ENCODE measurements at places on chromosomes 4 and X.

DNA sequence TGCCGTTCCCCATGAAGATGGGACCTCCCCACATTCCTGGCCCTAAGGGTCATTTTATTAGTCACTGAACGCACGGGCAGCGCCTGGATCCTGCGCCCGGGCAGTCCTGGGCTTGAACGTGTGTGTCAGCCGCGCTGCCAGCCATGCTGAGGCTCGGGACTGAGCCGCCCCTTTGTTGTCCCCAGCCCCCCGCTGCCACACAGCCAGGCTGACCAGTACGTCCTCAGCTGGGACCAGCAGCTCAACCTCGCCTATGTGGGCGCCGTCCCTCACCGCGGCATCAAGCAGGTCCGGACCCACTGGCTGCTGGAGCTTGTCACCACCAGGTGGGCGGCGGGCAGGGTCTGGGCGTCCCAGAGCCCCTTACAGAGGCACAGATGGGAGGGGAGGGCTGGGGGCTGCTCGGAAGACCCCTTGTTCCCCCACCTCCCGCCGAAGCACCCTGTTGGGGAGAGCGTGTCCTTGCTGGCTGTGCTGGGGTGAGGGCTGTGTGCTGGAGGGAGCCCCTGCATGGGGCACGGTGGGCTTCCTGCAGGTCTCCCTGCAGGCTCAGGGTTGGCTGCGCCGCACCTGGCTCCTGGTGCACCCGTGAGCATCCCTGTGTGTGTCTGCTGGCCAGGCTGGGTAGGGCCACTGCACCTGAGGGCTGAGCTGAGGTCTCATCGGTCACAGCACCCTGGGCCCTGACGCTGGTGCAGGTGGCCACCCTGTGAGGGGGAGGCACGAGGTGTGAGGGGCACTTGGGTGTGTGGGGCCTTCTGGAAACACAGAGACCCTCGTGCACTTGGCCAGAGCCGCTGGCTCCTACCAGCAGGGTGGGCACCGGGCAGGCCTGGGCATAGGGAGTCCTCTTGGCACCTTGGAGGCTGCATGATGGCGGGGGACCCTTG, 1.0 kb downstream of the IDUA start:
- no peak for DNase-seq

DNA sequence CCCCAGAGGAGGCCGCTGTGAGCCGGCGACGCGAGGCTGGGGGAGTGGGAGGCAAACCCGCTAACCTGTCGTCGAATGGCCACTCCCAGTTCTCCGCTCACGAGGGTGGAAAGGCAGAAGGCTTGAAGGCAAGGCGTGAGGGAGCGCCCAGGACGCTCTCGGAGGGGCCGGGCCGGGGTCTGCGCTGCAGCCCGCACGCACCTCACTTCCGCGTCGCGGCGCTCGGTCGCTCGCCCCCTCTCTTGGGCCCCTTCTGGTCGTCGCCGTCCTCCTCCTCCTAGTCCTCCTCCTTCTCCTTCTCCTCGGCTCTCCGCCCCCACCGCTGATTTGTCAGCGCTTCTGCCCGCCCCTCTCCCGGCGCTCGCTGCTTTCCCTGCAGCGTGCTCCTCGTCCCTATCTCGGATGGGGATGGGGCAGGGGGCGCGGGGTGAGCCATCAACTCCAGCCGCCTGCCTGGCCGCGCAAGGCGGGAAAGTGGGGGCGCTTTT, at the start of gene SNCA:
SNCA (minus strand) TSS at position 265 of the 488 bp plus-strand sequence. CDS start 1,494 bp downstream, outside the sequence.
- DNase-seq, result peak; percentile 84

GRCh38 chrX:43589735-43590134, 66.4 kb upstream of the MAOA start:
- DNase-seq, result no peak

- no peak for DNase-seq
Observed at GRCh38 chr4:8556341-8557150, 23.6 kb upstream of the GPR78 start.

GRCh38 chrX:115233497-115234455, at the start of gene LRCH2:
Gene LRCH2, minus strand, starts transcription at chrX:115234096. Its CDS starts 55 bp downstream, at chrX:115234041.
- no peak for DNase-seq

DNA sequence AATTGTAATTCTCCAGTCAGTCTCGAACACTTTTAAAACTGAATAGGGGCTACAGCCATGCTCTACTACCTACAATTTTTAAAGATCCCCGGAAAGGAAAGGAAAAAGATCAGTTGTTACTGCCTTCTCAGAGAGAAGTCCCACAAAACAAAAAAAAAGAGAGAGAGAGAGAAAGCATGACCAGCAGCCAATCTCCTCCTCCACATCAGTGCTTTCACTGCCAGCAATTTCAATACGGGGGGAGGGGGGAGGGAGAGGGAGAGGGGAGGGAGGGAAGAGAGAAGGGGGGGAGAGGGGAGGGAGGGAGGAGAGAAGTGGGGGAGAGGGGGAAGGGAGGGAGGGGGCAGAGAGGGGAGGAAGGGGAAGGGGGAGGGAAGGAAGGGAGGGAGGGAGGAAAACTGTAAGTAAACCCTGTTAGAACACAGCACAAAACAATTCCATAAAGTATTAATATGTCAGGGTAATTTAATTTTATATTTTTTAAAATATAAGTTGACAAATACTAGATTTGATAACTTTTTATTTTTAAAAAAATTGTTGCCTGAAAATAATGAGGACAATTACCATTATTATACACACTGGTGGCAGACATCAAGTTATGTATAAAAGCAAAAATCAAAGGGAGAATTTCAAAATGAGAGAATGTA, 108.0 kb downstream of the LRBA start:
- no peak for DNase-seq

GRCh38 chr4:126725906-126726305, 906.9 kb upstream of the INTU start:
- no peak for DNase-seq

DNA sequence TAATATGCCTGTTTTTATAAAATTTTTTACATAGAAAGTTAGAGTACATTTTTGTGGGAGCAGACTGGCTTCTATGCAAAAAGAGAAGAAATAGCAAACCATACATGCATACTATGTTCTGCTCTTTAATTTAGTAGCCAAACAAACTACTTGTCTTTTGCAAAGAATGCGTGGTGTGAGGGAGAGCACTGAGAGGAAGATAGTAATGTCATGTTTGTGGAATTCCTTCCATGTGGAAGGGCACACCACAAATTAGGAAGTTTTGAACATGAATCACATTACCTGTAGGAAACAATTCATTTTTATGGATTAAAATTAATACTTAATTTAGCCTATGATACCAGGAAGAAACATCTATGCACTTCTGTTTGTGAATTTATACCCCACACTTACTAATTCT, 1529.1 kb upstream of the ADGRL3 start:
- no peak for DNase-seq

GRCh38 chrX:100447655-100448397, 37.8 kb upstream of the PCDH19 start:
- peak; percentile 21 for DNase-seq

- no peak for DNase-seq
Observed at GRCh38 chr4:158538911-158539310, 17.2 kb downstream of the RXFP1 start.

GRCh38 chrX:25002661-25003020, 13.1 kb downstream of the ARX start:
- no peak for DNase-seq

GRCh38 chr4:149238097-149238496, 577.5 kb downstream of the IQCM start:
- DNase-seq, result no peak

- DNase-seq, result no peak
Observed at GRCh38 chrX:133661962-133662839, 246.9 kb upstream of the GPC4 start.

DNA sequence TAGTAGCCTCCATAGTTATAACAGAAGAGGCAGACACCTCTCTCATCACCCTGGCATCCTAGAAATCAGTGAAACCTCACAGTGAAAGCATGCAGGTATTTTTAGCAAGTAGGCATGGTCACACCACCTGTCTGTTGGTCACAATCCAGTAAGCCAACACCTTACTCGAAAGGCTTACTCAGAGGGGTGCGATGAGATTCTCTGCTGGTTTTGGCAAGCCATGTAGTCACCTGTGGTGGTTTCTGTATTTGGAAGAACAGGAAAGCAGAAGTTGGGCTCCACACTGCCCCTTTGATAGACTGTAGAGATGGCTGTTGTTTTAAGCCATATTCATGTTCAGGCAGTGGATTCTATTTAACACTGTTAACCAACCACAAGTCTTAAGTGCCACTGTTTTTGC, 134.7 kb downstream of the DCLK2 start:
- DNase-seq, result no peak

GRCh38 chrX:64894454-64895038, 81.7 kb downstream of the ZC4H2 start:
- DNase-seq, result peak; percentile 15

DNA sequence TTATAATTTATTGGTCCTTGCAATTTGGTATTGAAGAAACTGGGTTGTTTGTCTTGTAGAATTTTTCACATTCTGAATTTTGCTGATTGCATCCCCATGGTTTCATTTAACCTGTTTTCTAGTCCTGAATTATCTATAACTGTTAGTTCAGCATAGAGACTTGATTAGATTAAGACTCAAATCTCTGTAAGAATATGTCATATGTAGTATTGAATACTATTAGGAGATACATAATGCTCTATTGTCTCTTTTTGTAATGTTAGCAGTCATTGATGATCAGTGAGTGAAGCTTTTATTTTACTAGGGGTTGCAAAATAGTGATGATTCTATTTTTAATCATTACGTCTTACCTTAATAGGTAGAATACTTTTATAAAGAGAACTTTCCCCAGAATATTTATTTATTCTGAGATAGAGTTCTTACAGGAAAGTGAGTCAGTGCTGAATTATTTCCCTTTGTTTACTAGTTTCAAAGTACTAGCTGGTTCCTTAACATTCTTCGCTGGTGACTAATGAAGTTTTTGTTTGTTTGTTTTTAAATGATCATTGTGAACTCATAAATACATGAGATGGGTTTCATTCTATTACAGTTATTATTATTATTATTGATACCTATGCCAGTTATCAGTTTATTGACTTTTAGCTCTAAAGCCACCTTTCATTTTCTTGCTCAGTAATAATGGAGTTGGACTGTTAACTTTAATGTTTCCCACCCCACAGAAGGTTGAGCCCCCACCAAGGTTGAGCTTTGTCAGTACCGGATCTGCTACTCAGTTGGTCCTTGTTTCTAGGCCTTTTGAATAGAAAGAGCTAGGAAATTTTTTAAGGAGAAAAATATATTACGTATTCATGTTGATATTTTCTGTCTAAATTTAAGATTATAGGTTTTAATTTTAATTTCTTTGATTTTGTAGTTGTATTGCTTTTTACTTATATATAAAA, 102.3 kb downstream of the LARP1B start:
- peak; percentile 31 for DNase-seq

DNA sequence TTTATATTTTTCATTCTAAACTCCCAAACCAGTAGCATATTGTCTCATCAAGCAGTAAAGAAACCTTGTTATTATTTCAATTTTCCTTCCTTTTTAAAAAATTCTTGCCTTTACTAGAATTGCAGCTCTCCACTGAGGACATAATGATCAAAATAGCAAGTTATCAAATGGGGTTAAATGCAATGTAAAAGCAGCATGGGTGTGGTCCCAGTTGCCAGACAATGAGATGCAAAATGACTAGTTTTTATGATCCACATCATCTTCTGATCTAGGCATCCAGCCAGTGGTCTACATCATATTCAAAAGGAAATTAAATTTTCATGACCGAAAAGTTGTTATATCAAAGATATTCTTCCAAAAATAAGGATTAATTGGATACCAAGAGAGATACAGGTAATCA, 427.9 kb upstream of the SMIM31 start:
- no peak for DNase-seq

DNA sequence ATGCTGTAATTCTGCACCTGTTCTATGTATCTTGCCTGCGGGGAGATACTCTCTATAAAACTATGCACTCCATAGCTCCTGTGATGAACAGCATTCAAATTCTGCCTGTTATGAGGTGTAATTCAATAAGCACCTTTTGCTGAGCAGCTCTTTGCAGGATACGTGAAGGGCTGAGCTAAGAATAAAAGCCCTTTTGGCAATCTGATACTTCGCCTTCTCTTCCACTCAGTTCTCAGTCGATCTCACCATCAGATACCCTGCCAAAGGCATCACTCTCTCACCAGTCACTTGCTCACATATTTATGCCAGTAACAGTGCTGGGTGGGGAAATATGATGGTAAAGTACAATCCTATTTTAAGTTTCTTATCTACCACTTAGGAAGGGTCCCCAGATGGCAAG, 67.2 kb downstream of the RPS3A start:
- no peak for DNase-seq

DNA sequence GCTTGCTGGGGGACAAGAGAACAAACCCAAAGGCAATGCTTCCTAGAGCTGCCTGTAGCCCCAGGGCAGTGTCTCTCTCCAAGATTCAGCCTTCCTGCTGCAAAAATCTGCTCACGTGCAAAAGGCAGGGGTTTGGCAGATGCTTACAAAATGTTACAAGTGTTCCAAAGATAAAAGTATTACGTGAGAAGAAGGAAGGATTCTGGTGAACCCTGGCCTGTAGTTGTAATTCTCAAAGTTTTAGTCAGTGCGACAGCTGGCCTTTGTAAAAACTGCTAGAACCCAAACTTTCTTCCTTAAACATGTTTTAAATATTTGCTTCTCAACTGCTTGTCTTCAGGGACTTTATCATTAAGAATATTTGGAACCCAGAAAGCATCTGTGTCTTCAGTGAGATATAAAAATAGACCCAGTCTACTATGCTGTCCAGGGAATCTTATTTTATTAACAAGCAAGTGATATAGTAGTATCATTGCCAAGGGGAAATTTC, 232.3 kb downstream of the FRMPD4 start:
- DNase-seq, result peak; percentile 2

DNA sequence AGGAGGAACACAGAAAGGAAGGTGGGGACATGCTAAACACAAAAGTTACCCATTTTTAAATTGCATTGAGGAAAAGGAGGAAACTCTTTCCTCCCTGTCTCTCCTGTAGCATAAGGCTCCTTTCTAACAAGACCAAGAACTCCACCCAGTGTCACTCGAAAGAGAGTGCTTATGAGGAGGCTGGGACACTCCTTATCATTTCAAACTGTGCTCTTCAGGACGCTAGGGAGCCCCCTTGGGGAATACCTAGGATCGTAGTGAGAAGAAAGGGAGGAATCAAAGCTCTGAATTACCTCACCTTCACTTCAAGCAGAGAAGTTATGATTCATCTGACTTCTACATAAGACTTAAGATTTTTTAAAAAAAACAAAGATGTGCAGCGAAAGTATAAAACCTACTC, 65.5 kb downstream of the F9 start:
- DNase-seq, result no peak

DNA sequence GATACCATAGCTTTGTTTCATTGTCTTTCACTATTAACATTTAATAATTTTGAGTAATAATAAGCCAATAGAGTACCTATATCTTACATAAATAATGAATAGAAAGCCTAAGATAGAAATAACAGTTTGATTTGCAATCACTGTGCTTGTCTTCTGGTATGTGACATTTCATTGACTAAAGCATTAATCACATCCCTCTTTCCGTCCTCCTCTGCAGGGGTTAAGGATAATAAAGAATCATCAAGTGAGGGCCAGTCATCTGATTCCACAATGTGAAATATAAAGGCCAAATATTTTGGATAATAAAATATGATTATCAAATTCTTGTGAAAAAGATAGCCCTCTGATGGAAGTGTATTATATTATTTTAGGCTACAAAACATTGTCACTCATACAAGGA, 2073.4 kb downstream of the ARAP2 start:
- no peak for DNase-seq

Measured in foreskin melanocyte (primary cell).